ENCODE measurements at places on chromosomes 7 and 10.

DNA sequence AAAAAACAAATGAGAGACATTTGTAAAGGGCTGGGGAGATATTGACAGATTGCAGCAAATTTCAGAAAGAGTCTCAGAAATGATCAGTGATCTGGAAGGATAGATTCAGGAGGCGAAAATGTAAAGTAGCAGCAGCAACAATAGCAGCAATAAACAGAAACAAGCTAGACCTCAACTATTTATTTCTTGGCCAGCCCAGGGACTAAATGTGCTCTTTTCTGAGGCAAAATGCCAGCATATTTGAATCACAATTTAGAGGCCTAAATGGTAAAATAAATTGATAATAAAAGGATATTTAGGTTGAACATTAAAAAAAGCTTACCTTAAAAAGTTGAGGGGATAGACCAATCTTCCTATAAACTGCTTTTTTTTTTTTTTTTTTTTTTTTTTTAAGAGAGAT lies 134.6 kb upstream of the ITGB1 start:
- DNase-seq: no peak

DNA sequence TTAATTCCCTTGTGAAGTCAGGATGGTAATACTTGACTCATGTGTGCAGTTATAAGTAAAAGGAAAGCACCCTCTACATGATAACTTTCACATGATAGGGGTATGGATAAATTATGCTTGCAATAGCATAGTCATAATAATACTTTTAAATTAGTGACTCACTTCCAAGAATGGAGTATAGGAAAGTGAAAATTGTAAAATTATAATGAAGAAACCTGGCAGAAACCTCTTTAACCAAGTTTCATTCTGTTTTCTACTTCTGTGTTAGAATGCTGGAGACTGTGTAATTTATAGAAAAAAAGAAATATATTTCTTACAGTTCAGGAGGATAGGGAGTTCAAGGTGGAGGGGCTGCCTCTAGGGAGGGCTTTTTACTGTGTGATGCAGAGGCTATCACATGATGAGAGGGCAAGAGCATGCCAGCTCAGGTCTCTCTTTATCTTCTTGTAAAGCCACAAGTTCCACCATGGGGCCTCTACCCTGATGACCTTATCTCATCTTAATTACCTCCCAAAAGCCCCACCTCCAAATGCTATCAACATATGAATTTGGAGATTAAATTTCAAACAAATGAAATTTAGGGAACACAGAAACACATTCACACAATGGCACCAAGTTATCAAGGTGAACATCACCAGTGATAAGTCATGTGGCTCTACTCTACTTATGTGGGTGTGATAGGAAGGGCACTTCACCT lies 43.2 kb downstream of the HDAC9 start:
- no peak for DNase-seq

DNA sequence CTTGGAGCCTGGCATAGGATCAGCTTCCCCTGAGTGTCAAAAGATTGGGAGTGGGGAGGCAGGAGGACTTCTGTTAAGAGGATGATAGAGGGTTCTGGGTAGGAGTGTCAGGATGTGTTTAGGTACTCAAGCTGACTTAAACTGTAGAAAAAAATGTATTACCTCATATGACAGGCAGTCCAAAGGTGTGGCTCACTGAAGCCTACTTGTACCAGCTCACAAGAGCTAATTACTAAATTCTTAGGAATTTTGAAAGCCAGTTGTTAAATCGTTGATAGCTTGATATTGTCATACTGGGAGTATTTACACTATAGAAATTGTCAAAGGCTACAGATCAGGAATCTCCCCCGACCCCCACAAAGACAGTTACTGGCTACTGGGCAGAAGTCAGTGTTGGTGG lies 32.1 kb downstream of the FAS start:
- DNase-seq: no peak

DNA sequence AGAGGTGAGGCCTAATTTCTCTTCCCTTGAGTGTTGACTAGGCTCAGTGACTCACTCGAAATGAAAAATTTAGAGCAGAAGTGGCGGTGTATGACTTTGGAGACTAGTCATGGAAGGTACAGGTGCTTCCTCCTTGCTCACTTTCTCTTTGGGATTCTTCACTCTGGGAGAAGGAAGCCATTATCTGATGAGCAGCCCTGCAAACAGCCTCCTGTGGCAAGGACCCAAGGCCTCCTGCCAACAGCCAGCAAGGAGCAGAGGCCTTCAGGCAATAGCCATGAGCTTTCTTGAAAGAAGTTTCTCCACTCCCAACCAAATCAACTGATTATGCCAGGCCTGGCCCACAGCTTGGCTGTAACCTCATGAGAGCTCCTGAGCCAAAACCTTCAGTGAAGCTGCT lies 369.6 kb upstream of the VWC2 start:
- no peak for DNase-seq

DNA sequence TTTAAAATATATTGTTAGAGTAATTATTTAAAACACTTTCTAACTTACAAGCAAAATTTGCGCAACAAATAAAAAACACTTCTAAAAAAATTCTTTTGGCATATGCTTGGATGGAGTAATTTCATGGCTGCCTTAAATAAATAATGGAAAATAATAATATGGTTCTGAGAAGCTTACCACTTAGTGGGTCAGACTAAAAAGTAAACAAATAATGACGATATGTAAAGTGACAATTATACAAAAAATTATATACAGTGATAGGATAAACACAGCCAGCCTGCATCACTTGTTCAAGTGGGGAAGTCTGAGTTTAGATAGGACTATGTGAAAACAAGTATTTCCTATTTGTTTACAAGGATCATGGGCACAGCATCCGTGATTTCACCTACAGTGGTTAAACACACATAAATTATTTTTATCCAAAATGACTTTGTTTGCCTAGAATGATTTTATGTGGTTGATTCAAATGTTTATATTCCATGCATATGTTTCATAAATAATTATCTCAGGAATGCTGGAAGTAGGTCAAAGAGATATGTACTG lies 141.7 kb upstream of the SEMA3D start:
- DNase-seq: no peak

DNA sequence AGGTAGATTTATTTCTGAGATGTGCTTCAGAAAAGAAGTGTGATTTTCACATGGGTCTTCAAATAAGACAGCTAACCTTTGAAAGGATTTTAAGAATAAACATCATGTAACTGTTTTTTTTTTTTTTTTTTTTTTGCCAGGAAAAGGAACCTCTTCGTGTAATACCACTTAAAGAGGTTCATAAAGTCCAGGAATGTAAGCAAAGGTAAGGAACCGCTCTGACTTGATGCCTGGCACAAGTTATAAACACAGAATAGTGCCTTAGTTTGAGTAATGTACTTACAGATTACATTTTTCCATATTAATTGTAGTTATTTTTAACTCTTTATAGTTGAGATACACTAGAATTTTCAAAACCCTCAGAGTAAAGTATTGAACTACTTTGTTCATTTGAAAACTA lies 30.4 kb upstream of the ARMS2 start:
- no peak for DNase-seq

DNA sequence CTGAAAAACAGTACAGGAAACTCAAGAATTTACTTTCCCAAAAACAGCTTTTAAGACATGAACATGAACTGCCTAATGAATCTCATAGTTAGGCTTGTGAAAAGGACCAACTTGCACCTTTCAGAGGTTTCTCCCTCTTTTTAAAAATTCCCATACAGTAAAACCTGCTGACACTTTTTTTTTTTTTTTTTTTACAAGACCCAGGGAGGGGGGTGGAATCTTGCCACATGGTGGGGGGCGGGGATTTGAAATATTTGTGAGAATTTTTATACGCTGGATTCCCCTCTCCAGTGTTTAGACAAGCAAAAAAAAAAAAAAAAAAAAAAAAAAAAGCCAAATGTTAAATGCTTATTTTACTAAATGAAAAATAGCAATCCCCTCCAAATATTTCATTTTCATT lies 57.4 kb downstream of the HIBADH start:
- no peak for DNase-seq

All from effector CD8-positive, alpha-beta T cell (primary cell).